Activated T-helper 1 cell treated with anti-CD3 and anti-CD28 coated beads, Interleukin-2, amount 50 U/mL, for 16 hours (primary cell): ENCODE measurements at places on chromosomes 3 and 15.

GRCh38 chr3:58575971-58576652, 1.1 kb downstream of the FAM107A start:
- DNase-seq, result no peak

DNA sequence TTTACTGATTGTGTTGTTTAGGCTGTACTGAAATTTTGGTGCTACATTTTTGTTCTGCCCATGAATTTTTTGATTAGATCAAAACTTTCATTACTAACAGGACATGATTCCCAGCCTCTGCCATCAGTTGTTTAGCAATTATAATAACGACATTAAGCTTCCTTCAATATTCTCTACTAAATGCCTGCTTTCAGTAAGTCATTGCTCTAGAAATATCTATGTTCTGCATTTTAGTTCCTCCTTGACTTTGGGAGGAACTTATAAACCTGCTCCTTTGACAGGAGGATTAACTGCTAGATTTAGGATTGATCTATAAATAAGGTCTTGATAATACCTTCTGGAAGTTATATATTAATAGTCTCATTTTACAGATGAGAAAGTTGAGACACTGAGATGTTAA, 269.1 kb downstream of the RAP2B start:
- no peak for DNase-seq

- no peak for DNase-seq
These were observed 7.0 kb downstream of the GPR160 start for GRCh38 chr3:170044795-170045244.

DNA sequence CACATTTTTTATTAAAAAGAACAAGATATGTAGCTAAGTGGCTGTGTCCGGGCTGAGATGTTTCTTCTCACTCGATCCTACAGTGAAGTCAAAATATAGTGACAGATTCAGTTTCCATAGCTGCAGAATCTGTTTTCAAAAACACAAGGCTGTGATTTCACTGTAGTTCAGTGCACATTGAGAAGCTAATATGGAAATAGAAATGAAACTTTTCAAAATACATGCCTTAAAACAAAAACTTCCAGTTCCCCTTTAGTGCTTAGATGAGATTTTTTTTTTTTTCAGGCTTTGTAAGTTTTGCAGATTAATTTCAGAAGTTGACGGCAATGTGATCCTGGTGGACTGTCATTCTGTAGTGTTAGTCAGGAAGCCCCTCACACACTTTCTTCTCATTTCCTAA, 23.8 kb upstream of the TRAK1 start:
- no peak for DNase-seq

GRCh38 chr3:16587047-16587680, 18.1 kb downstream of the DAZL start:
- DNase-seq, result no peak

DNA sequence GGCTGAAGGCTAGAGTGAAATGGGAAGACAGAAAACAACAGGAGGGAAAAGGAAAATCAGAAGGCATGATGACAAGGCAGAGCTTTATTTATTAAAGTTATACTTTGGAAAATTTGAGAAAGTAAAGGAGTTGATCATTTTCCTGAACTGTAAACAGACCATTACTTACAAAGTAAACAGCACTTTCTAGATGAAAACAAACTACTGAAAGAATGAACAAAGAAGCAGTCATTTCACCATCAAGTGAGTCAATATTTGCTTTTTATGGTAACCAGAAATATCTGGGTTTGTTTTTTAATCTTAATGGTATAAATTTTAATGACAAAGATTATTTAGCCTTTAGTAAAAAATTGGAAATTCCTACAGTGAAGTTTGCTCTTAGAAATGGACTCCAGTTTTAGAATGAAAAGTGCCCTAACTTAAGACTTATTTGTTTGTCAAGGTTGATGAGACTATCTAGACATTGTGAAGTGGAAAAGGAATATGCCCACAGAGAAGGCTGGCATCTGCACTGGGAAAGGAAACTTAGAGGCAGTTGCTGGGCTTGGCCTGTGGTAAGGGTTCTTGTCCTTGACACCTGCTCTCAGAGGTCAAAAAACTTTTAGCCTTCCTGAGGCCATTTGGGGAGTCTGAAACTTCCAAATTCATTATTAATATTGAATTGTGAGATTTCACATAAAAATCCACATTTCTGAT, 47.2 kb downstream of the SPTSSB start:
- no peak for DNase-seq

- no peak for DNase-seq
These were observed 799.8 kb downstream of the DIPK2A start for GRCh38 chr3:144771381-144771870.

- no peak for DNase-seq
These were observed 186.6 kb downstream of the TIGIT start for GRCh38 chr3:114480442-114480841.

DNA sequence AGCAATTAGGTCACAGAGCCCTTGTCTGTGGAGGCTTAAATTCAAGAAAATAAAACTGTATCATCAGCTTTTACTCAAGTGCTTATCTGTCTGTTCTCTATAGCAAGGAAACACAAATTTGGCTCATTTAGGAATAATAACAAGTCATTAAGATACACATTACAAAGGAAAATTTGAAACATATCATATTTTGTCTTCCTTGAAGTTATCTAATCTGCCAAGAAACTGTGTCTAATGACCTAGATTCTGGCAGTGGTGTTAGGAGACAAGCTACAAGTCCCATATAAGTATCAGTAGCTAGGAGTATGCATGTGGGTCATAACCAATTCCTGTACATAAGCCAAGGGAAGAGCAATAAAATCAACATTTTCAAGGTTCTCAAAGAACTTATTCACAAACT, 108.2 kb upstream of the SETMAR start:
- DNase-seq, result no peak

GRCh38 chr3:63864008-63864964, 619 bp downstream of the ATXN7 start:
- DNase-seq, result peak; percentile 25

- no peak for DNase-seq
These were observed 6.0 kb downstream of the POLG start for GRCh38 chr15:89328398-89329254.
